ENCODE measurements at places on chromosomes 6 and 20.

DNA sequence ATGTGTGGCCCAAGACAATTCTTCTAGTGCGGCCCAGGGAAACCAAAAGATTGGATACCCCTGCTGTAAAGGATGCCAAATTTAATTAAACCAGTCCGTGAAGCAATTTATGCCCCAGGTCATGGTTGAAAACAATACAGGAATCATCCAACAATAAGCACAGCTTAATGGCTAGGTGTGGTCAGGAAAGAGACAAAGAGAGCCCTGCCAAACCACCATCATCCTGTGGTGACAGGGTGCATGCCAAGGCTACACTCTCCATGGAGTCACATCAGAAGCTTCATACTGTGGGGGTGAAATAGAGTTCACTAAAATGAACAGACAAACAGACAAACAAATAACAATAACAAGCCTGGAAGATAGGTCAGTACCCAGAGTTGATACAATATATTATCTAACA lies 62.7 kb downstream of the DZANK1 start:
- no peak for DNase-seq

- DNase-seq: no peak
These were observed 636.3 kb downstream of the PTPRT start for GRCh38 chr20:42553374-42553773.

GRCh38 chr6:3806169-3806922 lies 42.8 kb upstream of the FAM50B start:
- no peak for DNase-seq

- no peak for DNase-seq
These were observed 27.8 kb downstream of the TNFAIP3 start for GRCh38 chr6:137894779-137895385.

- no peak for DNase-seq
These were observed 6.4 kb downstream of the CNKSR3 start for GRCh38 chr6:154504102-154504501.

DNA sequence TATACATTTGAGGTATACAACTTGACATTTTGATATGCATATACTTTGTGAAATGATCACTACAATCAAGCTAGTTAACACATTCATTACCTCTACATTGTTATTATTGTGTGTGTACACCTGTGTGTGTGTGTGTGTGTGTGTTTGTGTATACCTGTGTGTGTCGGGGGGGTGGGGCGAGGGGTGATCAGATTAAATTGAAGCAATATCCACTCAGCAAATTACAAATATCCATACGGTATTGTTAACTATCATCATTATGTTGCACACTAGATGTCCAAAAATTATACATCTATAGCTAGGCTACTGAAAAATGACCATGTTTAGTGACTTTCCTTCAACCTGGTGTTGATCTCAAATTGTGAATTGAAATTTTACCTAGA lies 1.8 kb downstream of the RHAG start:
- DNase-seq: no peak

DNA sequence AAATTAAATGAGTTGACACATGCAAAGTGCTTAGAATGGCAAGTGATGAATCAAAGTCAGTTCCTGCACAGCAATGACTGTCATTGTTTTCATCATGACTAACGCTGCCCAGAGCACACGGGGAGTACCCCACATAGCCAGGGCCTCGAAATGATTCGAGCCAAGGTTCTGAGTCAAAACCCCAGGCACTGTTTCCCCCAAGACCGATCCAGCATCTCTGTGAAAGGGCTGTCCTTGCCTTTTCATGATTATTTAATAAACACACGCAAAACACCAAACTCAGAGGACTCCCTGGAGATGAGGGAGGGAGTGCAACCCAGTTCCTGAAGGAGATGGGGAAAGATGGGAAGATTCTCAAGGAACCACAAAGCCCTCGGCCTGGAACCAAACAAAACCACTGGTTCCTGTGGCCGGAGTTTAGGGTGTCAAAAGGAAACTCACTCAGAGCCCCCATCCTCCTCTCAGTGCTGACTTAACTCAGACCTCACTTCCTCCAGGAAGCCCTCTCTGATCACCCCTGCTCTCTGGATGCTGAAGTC lies 3.8 kb downstream of the PREX1 start:
- no peak for DNase-seq

DNA sequence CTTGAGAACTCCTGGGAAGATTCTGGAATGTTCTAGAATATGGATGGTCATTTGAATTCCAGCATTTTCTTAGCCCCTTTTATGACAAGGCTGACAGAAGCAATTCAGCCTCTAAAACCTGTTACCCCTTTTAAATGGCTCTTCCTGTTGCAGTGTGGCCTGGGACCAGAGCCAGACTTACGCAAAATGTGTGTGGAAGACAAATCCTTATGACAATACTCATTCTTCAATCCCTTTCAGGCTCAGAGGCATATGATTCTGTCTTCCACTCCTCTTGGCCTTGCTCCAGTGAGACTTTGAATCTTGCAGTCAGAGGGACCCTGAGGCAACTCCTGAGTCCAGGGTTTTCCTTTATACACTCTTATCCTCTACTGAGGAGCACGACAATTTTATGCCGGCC lies 287.0 kb downstream of the CLIC5 start:
- DNase-seq: no peak

GRCh38 chr6:29942275-29943052 lies at the start of gene HLA-A:
Gene HLA-A (plus strand): TSS chr6:29942532. CDS start chr6:29942554, 22 bp downstream.
- peak; percentile 92 for DNase-seq

DNA sequence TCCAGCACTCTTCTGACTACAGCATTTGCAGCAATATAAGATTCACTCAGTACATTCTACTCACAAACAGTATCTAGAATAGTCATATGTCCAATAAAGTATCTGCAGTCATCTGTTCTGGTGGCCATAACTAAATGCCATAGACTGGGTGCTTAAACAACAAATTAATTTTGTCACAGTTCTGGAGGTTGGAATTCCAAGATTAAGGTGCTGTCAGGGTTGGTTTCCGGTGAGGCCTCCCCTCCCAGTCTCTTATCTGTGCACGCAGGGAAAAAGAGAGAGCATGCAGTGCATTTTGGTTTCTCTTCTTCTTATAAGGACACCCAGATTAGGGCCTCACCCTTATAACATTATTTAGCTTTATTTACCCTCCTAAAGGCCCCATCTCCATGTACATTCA lies 21.3 kb upstream of the NUS1 start:
- DNase-seq: no peak

GRCh38 chr20:31937820-31938219 lies 14.0 kb downstream of the PDRG1 start:
- no peak for DNase-seq

- no peak for DNase-seq
These were observed 91.2 kb downstream of the ANKRD60 start for GRCh38 chr20:58137236-58137635.

- peak; percentile 55 for DNase-seq
These were observed 23.8 kb downstream of the PRSS35 start for GRCh38 chr6:83536034-83536646.

DNA sequence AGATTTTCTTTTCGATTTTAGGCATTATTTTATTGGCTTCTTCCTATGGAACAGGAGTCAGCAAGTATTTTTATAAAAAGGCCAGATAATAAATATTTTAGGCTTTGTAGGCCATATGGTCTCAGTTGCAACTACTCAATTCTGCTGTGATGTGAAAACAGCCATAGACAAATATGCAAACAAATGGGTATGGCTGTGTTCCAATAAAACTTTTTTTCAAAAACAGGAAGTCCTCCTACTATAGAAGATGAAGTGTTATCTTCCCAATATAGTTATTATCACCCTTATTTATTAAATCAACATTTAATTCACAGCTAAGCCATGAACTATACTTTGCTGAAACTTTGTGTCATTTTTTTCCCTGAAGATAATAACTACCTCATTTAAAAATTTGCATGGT lies 57.2 kb downstream of the CHD6 start:
- DNase-seq: no peak

GRCh38 chr6:17615794-17616193 lies 15.7 kb downstream of the FAM8A1 start:
- no peak for DNase-seq

- DNase-seq: no peak
These were observed 8.3 kb downstream of the HSF2 start for GRCh38 chr6:122407712-122408111.

Data from Calu3 (cell line).